Stimulated activated CD8-positive, alpha-beta memory T cell treated with anti-CD3 and anti-CD28 coated beads, Interleukin-12 subunit alpha, Interleukin-12 subunit beta, amount 100 ng/mL, for 4 hours (primary cell): ENCODE measurements at places on chromosomes 2 and 18.

GRCh38 chr18:24075767-24076597, 61.4 kb downstream of the TTC39C start:
- peak; percentile 52 for DNase-seq

DNA sequence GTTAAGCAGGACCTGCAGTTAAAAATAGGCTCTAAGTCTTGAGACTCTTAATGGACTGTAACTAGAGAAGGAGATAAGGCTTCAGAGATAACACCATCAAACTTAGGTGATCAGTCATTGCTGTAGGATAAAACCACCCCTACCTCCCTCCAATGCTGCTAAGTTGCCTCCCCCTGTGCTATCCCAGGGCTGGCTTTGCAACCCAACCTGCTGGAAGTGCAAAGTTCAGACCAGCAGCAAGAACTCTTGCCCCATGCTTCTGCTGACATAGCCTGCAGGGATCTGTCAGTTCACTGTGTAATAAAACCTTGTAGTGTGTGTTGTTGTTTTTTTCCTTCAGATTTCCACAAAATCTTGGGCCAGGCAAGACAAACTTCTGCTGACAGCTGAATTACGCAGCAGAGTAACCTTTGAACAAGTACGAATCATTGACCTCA, 57.4 kb upstream of the EPB41L3 start:
- DNase-seq = no peak

- DNase-seq = no peak
Measured at GRCh38 chr18:63559567-63560491, 17.7 kb downstream of the SERPINB12 start.

- no peak for DNase-seq
Measured at GRCh38 chr18:79916128-79916494, 35.3 kb downstream of the SLC66A2 start.
